ENCODE measurements at places on chromosomes 16 and 17.

GRCh38 chr16:74035816-74036215, 260.8 kb upstream of the PSMD7 start:
- no peak for DNase-seq

- no peak for DNase-seq
These were observed 2.8 kb downstream of the FN3K start for GRCh38 chr17:82737967-82738877.

DNA sequence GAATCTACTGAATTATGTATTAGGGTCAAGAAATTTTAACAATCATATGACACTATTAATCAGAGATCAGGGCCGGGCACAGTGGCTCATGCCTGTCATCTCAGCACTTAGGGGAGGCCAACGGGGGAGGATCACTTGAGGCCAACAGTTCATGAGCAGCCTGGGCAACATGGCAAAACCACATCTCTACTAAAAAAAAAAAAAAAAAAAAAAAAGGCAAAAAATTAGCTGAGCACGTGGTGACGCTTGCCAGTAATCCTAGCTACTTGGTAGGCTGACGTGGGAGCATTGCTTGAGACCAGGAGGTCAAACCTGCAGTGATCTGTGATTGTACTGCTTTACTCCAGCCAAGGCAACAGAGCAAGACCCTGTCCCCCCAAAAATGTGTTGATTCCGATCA, 52.5 kb upstream of the CLEC3A start:
- DNase-seq: no peak

DNA sequence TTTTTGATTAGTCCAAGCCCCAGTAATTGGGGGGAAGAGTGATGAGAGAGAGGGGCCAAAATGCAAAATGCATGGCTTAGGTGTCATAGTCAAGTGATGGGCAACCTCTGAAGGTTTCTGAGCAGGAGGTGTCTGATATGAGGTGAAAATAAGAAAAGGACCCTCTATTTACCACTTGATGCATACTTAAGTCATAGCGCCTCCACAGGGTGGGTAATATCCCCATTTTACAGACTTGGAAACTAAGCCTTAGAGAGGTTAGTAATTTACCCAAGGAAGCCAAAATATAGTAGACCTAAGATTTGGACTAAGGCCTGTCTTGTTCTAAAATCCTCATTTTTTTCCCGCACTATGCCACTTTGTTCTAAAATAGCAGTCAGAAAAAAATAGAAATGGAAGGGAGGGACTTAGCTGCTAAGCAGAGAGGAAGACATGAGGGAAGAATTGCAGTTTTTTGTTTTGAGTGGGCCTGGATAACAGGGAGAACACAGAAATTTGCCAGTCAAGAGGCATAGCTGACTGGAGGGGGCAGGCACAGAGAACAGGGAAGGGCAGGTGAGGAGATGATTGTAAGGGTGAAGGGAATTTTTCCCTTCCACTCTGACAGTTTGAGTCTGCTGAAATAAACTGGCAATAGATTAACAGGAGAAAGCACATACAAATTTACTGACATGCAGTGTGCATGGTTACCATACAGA, 2.3 kb upstream of the GRB2 start:
- DNase-seq: no peak

GRCh38 chr17:74649909-74650308, 26.4 kb upstream of the CD300E start:
- no peak for DNase-seq

DNA sequence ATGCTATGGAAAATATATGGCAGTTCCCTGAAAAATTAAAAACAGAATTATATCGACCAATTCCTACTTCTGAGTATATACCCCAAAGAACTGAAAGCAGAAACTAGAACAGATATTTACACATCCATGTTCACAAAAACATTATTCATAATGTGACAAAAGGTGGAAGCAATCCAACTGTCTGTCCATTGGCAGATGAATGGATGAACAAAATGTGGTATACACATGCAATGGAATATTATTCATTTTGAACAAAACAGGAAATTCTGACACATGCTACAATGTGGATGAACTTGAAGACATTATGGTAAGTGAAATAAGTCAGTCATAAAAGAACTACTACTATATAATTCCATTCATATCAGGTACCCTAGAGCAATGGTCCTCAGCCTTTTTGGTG, 263.5 kb upstream of the AXIN2 start:
- no peak for DNase-seq

- no peak for DNase-seq
These were observed 334 bp downstream of the GH1 start for GRCh38 chr17:63918305-63918704.

DNA sequence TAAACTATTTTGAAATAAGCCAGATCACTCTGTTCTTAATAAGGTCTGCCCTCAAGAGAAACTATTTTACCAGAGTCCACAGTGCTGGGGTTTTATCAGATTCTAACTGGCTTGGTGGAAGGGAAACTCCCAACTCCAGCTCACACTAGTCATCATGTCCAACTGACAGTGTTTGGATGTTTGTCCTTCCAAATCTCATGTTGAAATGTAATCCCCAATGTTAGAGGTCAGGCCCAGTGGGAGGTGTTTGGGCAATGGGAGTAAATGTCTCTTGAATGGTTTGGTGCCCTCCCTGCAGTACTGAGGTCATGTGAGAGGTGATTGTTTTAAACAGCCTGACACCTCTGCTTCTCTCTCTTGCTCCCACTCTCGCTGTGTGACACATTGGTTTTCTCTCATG, 1301.0 kb upstream of the CDH8 start:
- DNase-seq: no peak

DNA sequence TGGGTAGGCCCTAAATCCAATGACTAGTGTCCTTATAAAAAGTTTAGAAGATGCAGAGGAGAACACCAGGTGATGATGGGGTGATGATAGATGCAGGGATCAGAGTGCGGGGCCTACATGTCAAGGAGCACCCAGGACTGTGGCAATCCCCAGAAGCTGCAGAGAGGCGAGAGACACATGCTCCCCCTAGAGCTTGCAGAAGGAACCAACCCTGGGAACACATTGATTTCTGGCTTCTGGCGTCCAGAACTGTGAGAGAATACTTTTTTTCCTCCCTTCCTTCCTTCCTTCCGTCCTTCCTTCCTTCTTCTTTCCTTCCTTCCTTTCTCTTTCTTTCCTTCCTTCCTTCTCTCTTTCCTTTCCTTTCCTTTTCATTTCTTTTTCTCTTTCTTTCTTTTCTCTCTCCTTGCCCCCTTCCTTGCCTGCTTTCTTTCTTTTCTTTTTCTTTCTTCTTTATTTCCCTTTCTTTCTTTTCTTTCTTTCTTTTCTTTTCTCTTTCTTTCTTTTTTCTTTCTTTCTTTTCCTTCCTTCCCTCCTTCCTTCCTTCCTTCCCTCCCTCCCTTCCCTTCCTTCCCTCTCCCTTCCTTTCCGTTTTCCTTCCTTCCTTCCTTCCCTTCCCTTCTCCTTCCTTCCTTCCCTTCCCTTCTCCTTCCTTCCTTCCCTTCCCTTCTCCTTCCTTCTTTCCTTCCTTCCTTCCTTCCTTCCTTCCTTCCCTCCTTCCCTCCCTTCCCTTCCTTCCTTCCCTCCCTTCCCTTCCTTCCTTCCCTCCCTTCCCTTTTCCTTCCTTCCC, 134.3 kb downstream of the HAPSTR1 start:
- DNase-seq: no peak

GRCh38 chr16:77212741-77213541, 13.7 kb downstream of the SYCE1L start:
- DNase-seq: peak; percentile 88

- DNase-seq: no peak
These were observed 16.0 kb upstream of the SP6 start for GRCh38 chr17:47866941-47867340.

- DNase-seq: no peak
These were observed 81.5 kb downstream of the PLCG2 start for GRCh38 chr16:81860287-81861266.

- DNase-seq: peak; percentile 75
These were observed 718 bp downstream of the ATP2A3 start for GRCh38 chr17:3963237-3964201.

DNA sequence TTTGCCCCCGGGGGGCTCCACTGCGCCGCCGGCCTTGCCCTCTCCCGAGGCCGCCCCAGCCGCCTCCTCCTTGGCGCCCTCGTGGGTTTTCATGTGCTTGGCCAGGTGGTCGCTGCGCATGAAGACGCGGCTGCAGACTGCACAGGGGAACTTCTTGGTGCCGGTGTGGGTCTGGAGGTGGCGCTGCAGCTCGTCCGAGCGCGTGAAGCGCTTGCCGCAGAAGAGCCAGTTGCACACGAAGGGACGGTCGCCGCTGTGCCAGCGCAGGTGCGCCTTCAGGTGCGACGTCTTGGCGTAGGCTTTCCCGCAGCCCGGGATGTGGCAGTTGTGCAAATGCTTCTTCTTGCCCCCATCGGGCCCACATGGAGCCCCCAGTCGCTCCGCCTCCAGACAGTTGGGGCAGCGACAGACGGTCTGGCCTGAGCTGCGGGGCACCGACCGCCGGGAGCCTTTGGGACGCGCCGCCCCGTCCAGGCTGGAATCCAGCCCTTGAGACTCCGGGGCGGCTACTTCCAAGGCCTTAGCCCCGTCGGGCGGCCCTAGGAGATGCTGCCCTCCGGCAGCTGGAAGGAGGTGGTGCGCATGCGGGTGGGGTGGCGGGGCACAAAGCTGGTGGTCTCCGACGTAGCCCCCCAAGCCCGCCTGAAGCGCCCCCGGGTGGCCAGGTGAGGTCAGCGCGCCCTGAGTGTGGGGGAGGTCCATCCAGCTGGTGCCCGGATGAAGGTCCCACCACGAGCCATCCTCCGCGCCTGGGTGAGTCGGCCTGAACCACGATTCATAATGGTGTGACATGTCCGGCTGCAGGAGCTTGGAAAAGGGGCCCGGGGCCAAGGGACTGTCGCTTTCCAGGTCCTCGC, 3.4 kb downstream of the SP6 start:
- no peak for DNase-seq

- no peak for DNase-seq
These were observed 52.0 kb upstream of the AMZ2 start for GRCh38 chr17:68195667-68196393.

- no peak for DNase-seq
These were observed 7.7 kb downstream of the MED1 start for GRCh38 chr17:39443326-39443725.

DNA sequence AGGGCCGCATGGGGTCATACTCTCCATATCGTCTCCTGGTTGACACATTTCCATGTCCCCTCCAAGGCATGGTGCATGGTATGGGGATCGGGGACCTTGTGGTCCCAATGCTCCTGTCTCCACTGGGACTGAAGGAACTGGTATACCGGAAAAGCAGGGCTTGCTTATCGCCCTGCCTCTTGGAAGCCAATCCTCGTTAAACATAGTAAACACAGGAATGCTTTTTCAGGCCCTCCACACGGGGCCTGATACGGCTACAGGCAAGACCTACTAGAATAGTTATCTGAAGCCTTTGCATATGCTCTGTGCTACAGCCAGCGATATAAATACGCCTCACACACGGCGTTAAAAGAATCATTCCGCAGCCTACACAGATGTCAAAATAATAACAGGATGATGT, 159.5 kb downstream of the SHISA9 start:
- no peak for DNase-seq

DNA sequence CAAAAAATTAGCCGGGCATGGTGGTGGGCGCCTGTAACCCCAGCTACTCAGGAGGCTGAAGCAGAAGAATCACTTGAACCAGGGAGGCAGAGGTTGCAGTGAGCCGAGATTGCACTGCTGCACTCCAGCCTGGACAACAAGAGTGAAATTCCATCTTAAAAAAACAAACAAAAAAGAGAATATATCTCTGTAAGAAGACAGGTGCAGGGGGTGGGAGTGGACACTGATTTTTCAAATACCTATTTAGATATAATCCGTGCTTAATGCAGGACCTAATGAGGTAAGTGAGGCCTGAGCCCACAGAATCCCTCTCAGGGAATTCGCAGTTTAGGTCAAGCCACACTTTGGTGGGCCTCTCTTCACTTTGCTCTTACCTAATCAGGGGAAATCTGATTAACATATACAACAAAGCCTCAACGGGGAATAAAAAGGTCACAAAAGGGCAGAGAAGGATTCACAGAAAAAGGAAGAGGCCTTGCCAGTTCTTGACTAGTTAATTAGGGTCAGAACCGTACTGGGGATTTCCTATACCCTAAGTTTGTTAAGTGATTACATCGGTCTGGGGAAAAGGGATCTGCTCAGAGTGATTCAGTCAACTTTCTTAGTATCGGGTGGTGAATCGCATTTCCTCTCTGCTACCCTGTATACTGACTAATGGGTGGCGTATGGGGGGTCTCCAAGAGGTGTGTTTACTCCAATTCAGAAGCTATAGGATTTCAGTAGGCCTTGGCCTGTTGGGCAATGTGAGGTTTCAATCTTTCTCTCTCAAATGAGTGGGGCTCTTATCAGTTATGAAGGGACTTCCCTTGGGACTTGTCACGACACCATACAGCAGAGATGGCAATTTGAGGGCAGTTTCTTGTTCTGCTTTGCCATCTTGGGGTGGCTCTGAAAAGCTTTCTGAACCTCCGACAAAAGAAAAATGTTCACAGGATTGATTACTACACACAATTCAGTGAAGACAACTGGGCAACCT, 1.9 kb upstream of the NFAT5 start:
- peak; percentile 72 for DNase-seq

GRCh38 chr17:79833110-79833450, 6.2 kb downstream of the CBX4 start:
- no peak for DNase-seq

GRCh38 chr17:33506889-33507650, 214.0 kb upstream of the ASIC2 start:
- no peak for DNase-seq

GRCh38 chr16:85350973-85351372, 238.7 kb upstream of the CIBAR2 start:
- DNase-seq: no peak

DNA sequence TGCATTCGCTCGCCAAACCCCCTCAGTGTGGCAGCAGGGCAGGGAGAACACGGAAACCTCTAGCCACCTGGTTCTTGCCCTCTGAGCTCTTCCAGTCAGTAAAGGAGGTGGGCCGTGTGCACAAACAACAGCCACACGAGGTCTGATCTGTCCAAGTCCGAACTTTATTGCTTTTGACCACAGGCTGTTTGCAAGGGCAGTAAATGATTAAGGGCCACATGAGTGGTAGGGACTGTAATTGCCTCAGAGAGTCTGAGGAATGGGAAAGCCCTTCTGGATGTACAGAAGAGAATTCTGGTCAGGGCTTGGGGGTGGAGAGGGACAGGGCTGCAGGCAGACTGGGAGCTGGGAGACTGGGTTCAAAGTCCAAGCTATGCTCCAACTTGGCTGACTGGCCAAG, 75.7 kb upstream of the LHX1 start:
- no peak for DNase-seq

DNA sequence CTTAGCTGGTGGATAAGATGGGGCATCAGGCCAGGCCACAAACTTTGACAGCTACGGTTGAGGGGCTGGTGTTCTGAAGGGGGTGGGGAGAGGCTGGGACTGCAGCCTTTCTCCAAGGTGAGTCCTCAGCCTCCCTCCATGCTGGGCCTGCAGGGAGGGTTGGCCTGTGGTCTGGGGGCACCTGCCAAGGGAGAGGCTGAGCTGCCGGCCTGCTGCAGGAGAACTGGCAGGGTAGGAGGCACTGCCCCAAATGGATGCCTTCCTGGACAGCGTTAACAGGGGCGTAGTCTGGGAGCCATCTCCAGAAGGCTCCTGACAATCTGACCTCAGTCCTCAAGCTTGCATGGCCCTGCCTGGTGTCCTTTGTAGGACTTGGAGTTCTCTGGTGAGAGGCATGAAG, 5.1 kb downstream of the ELMO3 start:
- DNase-seq: no peak

- DNase-seq: no peak
These were observed 6.0 kb upstream of the PRDM7 start for GRCh38 chr16:90083139-90083538.

GRCh38 chr16:75758215-75758614, 31.9 kb upstream of the CPHXL start:
- no peak for DNase-seq

All from activated CD8-positive, alpha-beta memory T cell treated with anti-CD3 and anti-CD28 coated beads, Interleukin-2, amount 50 U/mL, for 48 hours (primary cell).